ENCODE measurements at places on chromosomes 11 and 22.

DNA sequence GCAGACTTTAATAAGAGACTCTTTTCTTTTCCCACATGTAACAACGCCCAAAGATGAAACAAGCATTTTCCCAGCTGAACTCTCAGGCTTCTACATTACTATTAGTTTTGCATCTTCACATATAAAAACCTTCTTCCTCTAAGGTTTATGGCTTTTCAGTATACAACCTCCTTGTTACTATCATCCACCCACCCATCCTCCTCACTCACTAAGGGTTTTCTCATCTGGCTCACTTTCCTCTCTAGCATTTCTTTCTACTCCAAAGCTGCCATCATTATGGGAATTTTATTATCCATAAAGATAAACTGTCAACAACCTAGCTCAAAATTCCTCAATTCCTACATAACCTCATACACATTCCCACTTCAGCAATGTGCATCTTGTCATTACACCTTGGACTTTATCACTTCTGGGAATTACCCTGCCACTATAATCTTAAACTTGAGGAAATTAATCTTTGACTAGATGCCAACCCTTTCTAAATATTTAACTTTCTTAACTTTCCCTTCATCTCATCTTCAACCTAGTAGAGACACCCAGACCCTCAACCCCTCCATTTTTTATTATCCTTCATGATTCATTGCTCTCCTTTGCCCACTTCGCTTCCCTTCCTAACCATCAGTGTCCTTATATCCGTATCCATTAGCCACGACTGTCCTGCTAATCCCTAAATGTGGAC is 30.9 kb downstream of the MTMR2 start:
- no peak for DNase-seq

DNA sequence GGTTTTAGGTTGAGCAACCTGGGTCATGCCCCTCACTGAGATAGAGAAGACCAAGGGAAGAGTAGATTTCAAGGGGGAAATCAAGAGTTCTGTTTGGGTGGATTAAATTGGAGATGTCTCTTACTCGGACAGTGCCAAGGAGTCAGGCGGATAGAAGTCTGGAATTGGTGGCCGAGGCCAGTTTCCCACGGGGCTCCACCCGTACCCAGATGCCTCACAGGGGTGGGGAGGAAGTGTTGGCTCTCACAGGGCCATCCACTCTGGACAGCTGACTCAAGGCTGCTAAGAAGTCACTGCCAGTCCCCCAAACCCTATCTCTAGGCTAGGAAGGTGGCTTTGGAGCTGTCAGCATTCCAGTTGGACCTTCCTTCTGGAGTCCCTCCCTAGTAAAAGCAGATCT is 79.1 kb upstream of the TIMP3 start:
- DNase-seq, result no peak

GRCh38 chr11:16778876-16779275 is 40.4 kb downstream of the C11orf58 start:
- DNase-seq, result no peak

DNA sequence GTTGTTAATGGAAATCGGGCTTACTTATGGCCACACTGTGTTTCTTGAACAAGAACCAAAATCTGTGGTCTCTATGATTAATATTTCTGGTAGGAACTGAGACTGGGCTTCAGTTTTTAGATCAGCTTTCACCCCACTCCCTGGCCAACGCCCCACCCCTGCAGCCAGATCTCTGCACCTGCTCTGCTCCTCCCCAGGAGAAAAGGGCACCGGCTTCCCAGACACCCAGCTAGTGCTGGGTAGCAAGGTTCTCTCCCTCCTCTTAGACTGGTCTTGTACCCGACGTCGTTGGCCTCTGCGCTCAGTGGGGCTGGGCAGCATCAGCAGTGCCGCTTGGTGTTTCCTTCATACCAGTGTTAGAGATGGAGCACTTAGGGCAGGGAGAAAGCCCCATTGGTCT is 17.0 kb upstream of the CTTN start:
- DNase-seq, result no peak

DNA sequence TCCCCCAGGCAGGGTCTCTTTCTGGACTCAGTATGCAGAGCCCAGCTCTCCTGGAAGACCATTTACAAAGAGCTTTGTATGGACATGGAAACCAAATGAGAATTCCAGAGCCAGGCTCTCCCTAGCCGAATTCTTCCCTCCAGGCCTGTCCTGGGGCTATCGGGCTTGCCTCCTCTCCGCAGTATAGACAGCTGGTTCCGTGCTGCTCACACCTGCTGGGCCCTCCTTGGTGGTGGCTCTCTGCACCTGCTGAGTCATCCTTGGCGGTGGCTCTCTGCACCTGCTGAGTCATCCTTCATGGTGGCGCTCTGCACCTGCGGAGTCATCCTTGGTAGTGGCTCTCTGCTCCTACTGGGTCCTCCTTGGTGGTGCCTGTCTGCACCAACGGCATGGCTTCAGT is 743.5 kb downstream of the BRD1 start:
- no peak for DNase-seq

DNA sequence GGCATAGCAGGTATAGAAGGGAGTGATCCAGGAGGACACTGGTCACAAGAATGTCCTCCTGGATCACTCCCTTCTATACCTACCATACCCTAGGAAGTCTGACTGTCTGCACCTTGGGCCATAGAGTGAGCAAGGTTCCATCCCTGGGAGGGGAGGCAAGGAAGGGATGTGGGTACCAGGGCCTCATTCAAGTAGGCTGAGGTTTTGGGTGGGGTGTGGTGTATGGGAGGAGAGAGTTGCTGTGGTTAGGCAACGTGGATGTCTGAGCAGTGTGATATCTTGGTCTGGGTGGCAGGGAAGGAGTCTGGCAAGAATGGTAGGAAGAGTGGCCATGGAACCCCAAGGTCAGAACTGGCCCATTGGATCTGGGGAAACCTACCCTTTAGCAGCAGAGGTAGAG is 13.2 kb downstream of the PPFIBP2 start:
- no peak for DNase-seq

DNA sequence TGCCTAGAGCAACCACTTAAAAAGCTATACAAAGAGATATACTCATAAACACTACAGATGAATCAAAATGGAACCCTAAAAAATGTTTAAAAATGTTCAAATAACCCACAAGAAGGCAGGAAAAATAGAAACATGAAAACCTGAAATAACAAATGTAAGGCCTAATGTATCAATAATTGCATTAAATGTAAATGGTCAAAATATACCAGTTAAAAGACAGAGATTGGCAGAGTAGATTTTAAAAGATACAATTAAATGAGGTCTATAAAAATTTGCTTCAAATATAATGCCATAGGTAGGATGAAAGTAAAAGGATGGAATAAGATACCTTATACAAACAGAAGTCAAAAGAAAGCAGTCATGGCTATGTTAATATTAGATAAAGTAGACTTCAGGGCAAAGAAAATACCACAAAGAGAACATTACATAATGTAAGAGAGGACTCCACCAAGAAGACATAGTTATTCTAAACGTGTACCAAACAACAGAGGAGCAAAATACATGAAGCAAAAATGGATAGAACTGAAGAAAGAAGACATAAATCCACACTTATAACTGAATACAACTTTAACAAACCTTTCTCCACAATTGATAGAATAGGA is 25.2 kb downstream of the SHANK2 start:
- DNase-seq, result no peak

GRCh38 chr11:128733440-128734102 is 39.7 kb downstream of the FLI1 start:
- DNase-seq, result no peak

Measured in stimulated activated CD4-positive, alpha-beta T cell treated with anti-CD3 and anti-CD28 coated beads, Interleukin-15, amount 100 ng/mL, for 1 hour (primary cell).